ENCODE measurements at places on chromosomes 4 and X.

GRCh38 chrX:29787656-29788055, 427.7 kb upstream of the MAGEB2 start:
- DNase-seq: no peak

DNA sequence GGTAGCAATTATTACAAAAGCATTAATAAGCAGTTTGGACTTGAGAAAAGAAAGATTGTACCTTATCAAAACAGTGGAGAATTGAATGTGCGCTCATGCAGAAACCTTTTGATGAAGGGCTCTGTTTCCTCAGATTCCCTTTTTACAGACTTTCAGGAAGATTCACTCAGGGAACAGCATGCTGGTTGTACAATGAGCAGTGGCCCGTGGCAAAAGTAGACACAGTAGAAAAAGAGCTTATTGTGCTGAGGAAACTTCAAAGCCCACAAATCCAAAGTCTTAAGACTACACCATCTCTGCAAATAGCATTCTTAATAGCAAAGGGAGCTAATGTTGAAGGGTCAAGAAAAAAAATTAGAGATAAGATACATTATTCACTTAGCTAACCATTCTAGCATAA, 858.9 kb downstream of the PDHA2 start:
- DNase-seq: no peak

DNA sequence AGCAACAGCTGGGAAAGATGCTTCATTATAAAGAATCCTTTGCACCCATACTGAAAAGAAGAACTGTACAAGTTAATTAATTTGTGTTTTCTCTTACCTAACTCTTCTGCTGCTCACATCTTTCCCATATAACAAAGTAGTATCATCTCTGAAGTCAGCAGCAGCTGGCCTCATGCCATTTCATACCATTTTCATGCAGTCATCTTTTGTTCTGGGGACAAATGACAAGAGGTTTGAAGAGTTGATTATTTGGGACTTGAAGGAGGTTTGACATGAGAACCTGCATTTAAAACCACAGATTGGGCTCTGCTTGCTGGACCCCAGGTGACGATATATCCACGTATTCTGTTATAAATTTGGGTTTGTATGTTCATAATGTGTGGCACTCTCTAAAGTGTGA, 430.3 kb downstream of the SPRY1 start:
- no peak for DNase-seq

DNA sequence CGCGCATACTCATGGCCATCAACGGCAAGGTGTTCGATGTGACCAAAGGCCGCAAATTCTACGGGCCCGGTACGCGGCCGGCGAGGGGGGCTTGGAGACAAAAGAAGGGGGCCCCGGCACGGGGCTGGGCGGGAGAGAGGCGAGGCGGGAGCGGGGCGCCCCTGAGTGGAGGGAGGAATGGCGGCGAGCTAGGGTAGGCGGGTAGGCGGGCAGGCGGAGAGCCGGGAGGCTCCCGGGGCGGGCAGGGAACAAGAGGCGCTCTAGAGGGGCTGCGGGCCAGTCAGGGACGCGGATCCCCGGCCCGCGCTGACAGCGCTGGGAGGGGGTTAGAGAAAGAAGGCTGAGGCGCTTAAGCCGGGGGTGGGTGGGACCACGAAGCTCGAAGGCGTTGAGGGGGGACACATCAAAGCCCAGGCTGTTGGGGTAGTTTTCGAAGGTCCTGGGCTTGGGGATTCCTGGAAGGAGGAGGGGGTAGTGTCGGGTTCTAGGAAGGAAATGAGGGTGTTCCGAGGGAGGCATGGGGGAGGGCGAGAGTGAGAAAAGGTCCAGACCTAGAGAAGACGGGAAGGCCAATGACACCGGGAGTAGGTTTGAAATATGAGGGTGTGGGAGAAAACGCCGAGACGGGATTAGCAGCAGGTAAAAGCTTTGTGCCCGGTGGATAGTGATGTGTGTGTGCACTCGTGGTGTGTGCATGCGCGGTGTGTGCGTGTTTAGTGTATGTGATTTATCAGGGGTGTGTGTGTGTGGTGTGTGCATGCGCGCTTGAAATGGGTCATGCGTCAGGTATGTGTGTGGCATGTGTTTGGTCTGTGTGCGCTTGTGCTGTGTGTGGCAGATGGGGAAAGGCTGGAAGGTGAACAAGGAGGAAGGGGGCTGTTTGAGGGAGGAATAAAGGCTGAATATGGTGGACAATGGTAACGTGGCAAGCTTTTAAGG, 807 bp downstream of the PGRMC1 start:
- DNase-seq: no peak

DNA sequence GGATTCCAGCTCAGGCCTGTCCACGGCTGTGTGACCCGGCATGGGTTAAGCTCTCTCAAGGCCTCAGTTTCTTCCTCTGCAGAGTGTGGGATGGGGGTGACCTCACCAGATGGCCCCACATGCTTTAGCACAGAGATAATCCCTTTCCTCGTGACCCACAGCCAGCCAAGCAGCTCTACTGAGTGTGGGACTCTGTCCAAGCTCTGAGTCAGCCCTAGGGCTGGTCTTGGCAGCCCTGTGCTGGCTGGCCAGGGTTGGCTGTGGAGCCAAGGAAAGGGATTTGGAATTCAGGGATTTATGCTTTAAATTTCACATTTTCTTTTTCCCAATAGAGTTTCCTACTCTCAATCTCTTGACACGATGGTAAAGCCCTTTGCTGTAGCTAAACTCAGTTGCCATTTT, 19.7 kb upstream of the SPON2 start:
- no peak for DNase-seq

DNA sequence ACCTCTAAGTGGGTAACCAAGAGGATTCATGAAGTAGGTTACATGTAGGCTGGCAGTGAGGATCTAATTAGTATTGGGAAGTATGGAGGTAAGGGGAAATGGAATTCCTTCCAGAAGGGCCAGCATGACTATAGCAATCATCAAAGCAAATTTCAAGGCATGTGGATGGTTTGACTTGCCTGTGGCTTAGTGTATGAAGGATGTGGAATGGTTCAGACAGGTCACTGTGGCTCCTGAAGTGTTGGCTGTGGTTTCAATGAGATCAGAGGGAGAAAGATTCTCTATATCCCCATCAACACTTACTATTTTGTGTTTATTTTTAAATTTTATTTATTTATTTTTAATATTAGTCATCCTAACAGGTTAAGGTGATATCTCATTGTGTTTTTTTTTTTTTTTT, 121.6 kb upstream of the TBC1D9 start:
- no peak for DNase-seq

DNA sequence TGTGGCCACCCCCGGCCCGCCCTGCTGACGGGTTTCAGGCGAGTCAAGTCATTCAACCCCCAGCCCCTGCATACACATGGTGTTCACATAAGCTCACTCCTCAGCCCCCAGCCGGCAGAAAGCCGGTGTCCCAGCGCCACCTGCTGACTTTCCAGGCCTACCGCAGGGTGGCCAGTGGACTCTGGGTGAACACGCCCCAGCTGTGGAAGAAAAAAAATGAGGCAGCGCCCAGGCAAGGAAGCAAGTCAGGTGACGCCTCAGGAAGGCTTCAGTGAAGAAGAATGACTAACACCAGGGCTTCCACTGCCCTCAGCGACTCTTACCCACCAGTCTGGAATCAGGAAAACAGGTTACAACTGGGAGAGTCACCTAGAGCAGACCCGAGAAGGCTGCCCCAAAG, 15.8 kb downstream of the BCAP31 start:
- DNase-seq: no peak

DNA sequence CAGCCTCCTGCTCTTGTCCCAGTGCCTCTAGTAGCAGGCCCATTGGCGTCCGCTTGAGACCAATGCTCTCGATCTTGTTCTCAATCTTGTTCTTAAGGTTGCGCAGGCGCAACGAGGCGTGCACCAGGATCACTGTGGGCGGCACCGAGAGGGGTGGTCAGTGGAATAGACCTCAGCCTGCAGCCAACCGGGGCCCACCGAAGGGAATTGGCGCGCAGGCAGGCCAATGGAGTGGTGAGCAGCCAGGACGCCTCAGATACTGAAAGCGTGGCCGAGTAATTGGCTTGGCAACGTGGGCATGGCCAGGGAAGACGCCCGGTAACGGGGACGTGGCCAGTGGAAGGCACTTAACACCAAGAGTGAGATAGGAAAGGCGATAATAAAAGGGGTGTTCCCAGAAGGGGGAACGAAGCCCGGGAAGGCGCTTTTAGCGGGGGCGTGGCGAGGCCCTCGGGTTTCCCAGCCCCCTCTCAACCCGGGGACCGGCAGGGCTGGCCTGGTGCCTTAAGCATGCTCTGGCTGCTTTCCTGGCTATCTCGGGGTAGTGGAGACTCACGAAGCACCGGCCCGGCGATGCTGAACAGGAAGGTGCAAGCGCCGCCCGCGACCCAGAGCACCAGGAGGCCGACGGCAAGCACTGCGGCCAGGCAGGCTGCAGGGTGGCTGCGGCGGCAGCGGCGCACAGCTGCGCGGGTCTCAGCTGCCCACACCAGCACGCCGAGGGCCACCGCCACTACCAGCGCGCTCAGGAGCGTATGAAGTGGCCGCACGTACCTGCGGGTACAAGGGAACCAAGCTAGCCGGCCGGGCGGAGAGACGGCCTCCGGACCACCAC, 1.7 kb downstream of the PRAF2 start:
- no peak for DNase-seq

- no peak for DNase-seq
Measured at GRCh38 chr4:3111461-3111860, 37.0 kb downstream of the HTT start.

- DNase-seq: no peak
Measured at GRCh38 chr4:153409924-153410501, 56.1 kb upstream of the TMEM131L start.

GRCh38 chr4:2083826-2084160, 24.7 kb downstream of the NAT8L start:
- DNase-seq: no peak

- no peak for DNase-seq
Measured at GRCh38 chr4:148812101-148812500, 369.9 kb upstream of the NR3C2 start.

GRCh38 chr4:54281054-54281766, 52.1 kb downstream of the PDGFRA start:
- no peak for DNase-seq

DNA sequence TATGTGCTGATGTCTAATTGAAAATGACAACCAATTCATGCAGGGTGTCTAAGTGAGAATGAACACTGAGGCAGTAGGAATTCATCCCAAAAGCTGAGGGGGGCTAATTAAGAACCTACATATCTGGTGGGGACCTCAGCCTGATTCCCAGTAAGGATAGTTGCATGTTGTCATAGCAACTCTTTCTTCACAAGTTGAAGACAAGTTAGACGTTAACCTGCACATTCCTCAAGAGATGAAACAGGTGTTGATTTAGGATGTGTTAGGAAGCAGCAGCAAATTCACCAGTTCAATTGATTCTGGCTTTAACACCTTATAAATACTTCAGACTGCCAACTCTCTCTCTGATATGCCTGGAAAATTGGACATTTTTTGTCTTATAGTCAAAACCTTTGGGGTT, 7.3 kb downstream of the FNIP2 start:
- DNase-seq: no peak

DNA sequence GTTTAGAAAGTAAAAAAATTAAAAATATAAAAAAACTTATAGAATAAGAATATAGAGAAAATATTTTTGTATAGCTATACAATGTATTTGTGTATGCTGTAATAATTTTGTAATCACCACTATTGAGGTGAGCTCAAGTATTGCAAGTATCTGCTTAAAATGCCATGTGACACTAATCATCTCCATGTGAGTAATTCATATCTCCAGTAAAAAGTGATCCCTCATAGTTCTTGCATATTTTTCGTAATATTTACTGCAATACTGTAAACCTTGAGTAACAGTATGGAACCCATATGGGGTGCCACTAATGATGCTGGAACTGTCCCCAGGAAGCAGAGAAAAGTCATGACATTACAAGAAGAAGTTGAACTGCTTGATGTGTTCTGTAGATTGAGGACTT, 43.2 kb upstream of the HUWE1 start:
- DNase-seq: no peak

GRCh38 chr4:55733932-55734331, 85.7 kb upstream of the EXOC1L start:
- DNase-seq: no peak

GRCh38 chr4:168878623-168879022, 131.4 kb downstream of the CBR4 start:
- DNase-seq: no peak

DNA sequence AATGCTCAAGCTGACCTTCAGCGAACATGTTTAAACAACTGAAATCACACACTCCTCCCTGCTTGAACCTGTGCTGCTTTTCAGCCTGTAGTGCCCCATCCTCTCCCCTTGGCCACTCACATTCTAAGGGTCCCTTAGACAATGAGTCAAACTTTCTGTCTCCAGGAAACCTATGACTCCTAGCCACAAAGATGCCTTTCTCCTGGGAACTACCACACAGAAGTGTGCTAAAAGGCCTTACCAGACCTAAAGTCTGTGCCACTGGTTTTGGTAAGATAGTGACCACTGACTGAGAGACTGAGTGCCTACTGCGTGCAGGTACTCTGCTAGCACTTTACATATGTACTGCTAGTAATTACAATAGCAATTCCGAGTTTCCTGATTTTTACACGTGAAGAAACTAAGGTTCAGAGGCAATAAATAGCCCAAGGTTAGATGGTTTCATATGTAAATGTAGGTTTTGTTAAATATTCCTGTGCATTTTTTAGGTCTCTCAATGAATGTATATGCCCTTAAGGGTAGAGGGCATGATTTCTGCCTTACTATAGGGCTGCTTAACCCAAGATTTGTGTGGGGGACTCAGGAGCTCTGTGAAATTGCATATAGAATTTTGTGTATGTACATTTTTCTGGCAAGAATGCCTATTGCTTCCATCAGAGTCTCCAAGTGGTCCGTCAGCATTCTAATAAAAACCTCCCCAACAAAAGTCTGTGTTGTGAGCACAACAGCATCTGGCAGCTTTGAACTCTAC, 71.1 kb downstream of the NSG1 start:
- DNase-seq: no peak

- DNase-seq: no peak
Measured at GRCh38 chr4:151415978-151416377, 7.0 kb downstream of the FHIP1A start.

DNA sequence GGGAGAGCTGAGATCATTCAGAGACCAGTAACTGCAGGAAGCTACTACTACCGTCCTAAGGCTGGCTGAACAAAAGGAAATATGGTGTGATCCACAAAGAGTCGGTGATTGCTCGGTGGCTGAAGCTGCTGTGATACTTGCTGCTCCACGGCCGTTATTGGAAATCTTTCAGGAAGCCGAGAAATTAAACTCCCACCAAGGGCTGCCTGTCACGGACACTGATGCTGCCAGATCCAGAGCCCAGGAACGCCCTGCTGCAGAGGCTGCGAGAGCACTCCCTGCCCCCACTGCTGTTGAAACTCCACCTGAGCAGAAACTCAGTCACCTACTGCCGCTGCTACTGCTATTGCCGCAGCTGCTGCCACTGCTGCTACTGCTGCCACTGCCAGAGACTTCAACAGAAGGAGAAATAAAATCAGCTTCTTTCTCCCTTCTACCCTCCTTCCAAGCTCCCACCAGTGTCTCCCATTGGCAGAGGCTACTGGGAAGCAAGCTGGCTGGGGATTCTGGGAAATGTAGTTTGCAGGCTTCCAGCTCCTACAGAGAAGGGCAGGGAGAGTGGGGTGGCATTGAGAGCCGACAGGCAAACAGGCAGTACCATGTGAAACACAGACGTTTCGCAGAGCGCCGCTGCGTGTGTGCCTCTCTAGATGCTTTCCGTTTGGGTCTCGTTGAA, 126.0 kb upstream of the ENPP6 start:
- no peak for DNase-seq

GRCh38 chrX:40108162-40108958, 10.6 kb upstream of the BCOR start:
- no peak for DNase-seq

Data from stimulated activated CD8-positive, alpha-beta memory T cell treated with anti-CD3 and anti-CD28 coated beads, Interleukin-4, amount 100 ng/mL, for 4 hours (primary cell).